ENCODE measurements at places on chromosomes 6 and 20.

DNA sequence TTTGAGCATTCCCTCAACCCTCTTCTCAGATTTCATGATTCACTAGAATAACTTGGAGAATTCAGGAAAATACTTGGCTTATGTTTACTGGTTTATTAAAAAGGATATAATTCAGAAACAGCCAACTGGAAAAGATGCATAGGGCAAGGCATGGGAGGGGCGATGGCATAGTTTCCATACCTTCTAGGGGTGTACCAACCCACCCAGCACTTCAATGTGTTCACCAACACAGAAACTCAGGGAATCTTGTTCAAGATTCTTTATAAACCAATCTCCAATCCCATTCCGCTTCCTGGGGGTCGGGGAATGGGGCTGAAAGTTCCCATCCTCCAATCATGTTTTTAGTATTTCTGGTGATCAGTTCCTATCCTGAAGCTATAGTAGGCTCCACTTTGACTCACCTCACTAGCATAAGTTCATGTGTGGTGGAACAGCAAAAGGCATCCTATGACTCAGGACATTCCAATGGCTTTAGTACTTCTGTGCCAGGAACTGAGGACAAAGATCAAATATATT is 164.4 kb downstream of the SIM1 start:
- no peak for DNase-seq

DNA sequence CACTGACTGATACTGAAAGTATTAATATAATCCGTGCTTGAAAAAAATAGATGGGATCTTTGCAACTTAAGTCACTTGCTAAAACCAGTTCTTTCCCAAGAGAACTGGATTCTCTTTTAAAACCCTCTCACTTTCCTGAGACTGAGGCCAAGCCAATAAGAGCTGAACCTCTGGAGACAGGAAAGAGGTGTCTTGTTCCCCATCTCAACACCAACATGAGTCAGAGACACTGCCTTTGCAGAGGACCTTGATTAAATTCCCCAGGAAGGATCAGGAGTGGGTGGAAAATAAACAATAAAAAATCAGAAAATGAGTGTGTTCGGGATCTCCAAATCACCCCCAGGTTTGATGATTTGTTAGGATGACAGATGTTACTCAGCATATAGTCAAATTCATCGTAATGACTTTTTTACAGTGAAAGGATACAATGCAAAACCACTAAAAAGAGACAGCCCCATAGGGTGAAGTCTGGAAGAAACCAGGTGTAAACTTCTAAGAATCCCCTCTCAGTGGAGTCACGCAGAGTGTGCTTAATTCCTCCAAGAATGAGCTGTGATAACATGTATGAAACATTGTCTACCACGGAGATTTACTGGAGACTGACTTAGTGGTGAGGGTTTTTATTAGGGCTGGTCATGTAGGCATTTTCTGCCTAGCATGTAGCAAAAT is 122.8 kb upstream of the BEND3 start:
- no peak for DNase-seq

- no peak for DNase-seq
These were observed 201.3 kb upstream of the BTBD3 start for GRCh38 chr20:11716239-11716944.

- no peak for DNase-seq
These were observed 26.8 kb downstream of the MANBAL start for GRCh38 chr20:37316116-37316774.

- DNase-seq = no peak
These were observed 41.3 kb upstream of the BEND3 start for GRCh38 chr6:107156617-107157016.

GRCh38 chr6:145278163-145278807 is 457.0 kb downstream of the EPM2A start:
- DNase-seq = no peak

DNA sequence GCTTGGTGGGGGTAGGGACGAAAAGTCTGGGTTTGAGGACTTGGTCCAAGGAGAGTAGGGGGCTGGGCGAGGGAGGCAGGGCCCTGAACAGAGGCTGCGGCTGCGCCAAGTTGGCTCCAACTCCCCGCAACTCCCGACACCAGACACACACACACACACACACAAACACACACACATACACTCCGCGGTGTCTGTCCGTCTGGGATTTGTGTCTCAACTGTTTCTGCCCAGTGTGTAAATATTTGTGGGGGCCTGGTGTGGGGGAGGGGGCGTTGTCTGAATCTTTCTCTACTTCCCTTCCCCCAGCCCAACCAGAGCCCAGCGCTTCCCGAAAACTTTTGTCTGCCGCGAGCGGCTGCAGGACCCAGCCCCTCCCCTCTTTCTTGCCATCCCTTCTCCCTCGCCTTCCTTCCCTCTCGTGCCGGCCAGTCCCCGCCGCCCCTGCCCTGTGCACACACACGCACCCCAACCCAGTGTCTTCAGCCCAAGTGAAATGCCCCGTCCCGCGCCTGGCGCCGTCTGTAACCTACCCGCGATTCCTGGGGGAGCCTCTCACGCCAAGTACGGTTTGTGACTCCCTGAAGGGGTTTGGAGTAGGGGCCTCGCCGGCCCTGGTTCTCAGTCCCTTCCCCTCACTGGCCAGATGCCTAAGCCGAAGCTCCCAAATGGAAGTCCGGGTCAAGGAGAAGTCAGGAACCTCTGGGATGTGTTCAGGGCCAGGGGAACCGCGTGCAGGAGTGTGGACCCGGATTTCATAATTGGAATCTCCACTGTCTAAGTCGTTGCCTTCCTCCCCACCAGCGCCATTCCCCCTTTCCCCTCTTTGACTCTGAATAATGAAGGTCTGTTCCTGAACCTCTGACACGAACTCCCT is 904 bp downstream of the MDFI start:
- no peak for DNase-seq

DNA sequence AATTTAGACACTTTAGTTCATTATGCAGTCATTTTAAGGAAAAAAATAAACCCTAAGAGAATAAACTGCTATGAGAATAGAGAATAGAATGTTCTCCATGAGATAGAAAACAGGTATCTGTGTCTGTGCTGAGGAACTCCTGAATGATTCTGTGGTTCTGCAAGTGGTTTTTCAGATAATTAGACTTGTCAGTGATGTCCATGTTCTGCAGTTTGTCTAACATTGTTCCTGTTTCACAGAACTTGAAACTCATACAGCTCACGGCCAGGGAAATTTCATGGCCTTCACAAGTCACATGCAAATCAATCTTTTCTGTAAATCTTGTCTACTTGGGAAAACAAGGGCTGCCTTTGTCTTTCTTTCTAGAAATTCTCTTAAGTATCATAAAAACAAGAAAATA is 73.4 kb upstream of the HMGCLL1 start:
- no peak for DNase-seq

DNA sequence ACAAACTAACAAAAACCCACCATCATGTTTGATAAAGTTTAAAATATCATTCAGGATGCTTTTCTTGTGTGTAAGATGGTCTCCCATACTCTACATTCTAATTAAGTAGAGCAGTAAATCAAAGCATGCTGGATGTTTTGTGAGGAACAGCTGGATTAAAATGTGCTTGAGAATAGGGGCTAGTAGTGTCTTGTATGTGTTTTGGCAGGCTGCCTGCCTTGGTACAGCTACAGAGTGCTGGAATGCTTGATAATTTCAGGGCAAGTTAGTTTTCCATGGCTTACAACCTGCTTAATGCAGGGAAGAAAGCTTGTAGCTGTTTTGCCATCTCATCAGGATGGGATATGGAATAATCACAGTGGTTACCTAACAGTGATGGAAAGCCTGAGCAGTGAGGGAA is 636.6 kb upstream of the MMS22L start:
- no peak for DNase-seq

GRCh38 chr6:13287104-13287503 is 41.2 kb downstream of the TBC1D7 start:
- DNase-seq = no peak

DNA sequence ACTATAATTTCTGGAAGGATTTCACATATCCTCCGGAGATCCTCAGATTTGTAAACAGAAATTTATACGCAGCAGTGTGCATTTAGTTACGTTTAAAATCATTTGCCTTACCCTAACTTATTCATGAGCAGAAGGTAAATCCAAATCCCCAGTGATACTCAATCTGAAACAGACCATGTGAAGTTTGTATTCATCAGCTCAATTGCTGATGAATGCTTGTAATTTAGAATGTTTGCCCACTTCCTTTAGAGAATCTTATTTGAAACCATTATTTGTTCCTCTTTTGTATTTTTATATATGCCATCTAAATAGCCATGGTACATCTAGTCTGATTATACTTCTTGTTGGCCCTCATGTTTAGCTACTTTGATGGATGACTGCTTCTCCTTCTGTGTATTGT is 15.4 kb downstream of the TAAR1 start:
- DNase-seq = no peak

DNA sequence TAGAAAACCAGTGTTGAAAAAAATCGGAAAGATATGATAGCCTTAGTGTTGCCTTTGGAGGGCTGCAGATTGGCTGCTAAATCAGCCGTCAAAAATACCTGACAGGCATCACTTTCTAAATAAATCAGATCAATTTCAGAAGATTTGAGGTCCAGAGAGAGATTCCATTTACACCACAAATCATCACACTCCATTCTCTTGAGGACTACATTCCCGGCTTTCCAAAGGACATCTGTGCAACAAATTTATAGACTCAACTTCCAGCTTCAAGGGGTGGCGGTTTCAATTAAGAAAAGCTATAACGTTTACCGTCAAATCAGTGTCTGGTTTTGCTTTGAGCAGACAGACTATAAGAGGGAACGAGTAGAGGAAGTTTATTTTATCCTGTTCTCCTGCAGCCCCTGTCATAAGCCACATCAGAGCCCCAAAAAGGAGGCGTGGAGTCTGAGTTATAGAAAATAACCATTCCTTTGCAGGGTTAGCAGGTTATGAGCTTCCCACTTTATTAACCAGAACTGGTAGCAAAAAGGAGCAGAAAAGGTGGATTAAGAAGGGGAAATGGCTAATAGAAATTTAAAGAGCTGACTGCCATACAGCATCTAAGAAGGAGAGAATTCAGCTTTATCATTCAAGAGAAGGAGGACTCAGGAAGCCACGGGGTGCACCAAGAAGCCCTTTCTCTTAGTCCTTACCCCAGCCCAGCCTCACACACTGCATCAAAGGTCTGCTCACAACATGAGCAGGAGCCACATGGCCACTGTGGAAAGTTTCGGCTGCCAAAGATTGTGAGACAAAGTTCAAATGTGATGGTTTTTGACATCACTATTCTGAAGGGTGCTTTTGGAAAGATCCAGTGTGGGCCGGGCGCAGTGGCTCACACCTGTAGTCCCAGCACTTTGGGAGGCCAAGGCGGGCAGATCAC is 12.9 kb upstream of the UQCC2 start:
- no peak for DNase-seq

DNA sequence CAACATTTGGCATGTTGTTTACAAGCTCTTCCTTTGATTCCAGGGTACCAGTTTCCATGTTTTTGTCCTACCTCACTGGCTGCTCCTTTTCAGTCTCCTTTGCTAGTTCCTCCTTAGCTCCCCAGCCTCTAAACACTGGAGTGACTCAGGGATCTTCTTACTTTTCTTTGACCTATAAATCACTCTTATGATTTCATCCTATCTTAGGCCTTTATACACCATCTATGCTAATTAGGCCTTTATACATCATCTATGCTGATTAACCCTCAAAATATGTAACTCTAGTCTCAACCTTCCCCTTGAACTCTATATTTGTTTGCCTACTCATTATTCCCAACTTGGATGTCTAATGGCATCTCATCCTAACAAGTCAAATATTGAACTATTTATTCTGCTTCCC is 9.5 kb downstream of the TMEM30A start:
- no peak for DNase-seq

DNA sequence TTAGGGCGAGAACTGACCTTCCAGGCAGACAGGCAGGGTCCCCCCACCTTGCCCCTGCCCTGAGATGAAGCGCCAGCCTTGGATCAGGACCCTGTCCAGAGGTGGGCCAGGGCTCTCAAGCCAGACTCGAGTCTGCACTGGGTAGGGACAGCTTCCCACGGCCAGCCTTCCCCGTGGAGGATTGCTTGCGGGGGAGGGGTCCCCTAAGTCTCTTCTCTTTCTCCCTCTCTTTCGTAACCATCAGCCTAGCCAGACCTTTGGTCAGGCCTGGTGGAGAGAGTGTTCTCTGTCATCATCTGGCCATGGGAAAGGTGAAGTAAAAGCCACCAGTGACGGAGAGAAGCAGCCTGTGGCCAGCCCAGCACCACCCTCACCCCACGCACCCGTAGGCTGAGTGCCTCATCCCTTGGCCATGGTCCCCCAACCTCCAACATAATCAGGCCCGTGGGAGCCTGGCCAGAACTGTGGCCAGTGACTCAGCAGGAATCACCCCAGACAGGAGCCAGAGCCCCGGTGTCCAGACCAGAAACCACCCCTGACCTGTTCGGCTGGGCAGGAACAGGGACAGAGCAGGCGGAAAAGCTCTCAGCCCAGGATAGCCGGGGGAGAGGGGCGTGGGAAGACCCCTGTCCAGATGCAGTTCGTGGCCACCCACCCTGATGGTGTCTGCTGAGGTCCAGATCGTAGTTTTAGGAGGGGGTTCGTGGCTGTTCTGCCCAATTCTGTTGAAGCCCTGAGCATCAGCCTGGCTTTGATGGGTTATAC is 47.1 kb downstream of the SNAI1 start:
- no peak for DNase-seq

GRCh38 chr6:19803331-19804204 is 33.6 kb upstream of the ID4 start:
- no peak for DNase-seq

- DNase-seq = no peak
These were observed 406.5 kb downstream of the KIF16B start for GRCh38 chr20:16166737-16167136.

- DNase-seq = no peak
These were observed 41.1 kb downstream of the ROS1 start for GRCh38 chr6:117384659-117385058.

GRCh38 chr20:61929971-61930666 is 135.6 kb downstream of the TAF4 start:
- DNase-seq = no peak

DNA sequence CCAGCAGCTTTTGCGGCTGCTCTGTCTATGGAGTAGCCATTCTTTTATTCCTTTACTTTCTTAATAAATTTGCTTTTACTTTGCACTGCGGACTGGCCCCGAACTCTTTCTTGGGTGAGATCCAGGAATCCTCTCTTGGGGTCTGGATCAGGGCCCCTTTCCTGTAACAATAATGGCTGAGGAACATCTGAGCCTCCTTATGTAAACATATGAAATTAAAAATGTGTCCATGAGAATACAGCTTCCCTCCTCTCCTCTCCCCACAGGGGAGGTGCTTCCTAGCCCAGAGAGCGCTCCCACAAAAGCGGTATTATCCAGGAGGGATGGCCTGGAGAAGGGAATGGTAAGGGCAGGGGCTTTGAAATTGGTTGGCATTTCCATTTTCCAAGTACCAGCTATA is 81.1 kb downstream of the PSMG4 start:
- DNase-seq = no peak
